Ecto neural progenitor cell (in vitro differentiated cells): ENCODE measurements at places on chromosomes 6 and 20.
A peak's percentile ranks its signal among the peaks of the same experiment; 100 is the strongest.

- DNase-seq = no peak
Observed at GRCh38 chr6:33420491-33421343, 852 bp downstream of the SYNGAP1 start.

DNA sequence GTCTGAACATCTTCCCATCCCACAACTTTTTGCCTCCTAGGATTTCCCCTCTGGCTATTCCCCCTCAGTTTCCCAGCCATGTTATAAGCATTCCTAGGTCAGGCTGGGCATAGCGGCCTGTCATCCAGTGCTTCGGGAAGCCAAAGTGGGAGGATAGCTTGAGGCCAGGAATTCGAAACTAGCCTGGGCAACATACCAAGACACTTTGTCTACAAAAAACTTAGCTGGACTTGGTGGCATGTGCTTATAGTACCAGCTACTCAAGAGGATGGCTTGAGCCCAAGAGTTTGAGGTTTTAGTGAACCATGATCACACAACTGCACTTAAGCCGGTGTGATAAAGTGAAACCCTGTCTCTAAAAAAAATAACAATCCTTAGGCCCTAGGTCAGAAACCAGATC lies 447.4 kb downstream of the KIF16B start:
- no peak for DNase-seq

- no peak for DNase-seq
Observed at GRCh38 chr20:50932016-50932485, 814 bp upstream of the ADNP start.

DNA sequence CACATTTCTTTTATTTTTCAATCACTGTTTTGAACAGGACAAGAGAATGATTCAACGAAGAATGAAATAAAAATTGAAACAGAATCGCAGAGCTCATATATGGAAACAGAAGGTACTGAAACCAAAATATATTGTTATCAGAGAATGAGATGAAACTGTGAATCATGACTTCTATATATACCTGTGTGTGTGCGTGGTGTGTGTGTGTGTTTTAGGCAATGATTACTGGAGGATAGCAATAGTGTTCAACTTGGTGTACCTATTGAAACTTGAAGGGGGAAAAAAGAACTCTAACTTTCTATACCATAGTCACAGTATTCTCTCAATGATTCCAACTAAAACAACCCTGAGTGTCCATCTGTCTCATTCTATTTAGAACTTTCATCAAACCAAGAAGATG lies 586.6 kb downstream of the KIF16B start:
- no peak for DNase-seq

DNA sequence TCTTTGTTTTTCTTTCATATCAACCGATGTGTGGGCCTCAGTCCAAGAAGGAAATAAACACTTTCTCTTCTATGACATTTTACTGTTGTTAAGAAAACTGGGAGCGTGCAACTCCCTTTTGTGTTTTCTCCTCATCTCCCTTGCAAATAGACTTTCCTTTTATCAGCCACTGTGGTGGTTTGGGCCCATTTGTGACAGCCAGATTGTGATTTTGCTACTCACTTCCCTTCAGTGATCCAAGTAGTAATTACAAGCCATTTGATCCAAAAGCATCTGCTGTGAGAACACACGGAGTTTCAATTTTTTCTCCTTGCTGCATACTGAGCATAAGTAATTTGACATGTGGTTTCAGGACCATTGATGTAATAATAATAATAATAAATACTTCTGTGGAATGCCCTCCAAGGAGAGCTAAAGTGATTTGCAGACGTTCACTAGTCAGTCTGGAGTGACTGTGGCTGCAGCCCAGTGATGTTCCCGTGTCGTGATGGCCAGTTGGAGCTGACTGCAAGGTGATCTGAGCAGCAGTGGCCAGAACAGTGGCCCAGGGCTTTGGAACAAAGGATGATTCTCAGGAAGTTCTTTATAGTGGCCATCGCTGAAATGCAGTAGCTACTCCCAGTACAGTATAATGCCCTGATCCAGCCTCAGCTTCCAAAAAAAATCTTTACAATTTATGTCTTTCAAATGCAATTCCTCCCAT lies 91.9 kb upstream of the CLDN20 start:
- DNase-seq = no peak

DNA sequence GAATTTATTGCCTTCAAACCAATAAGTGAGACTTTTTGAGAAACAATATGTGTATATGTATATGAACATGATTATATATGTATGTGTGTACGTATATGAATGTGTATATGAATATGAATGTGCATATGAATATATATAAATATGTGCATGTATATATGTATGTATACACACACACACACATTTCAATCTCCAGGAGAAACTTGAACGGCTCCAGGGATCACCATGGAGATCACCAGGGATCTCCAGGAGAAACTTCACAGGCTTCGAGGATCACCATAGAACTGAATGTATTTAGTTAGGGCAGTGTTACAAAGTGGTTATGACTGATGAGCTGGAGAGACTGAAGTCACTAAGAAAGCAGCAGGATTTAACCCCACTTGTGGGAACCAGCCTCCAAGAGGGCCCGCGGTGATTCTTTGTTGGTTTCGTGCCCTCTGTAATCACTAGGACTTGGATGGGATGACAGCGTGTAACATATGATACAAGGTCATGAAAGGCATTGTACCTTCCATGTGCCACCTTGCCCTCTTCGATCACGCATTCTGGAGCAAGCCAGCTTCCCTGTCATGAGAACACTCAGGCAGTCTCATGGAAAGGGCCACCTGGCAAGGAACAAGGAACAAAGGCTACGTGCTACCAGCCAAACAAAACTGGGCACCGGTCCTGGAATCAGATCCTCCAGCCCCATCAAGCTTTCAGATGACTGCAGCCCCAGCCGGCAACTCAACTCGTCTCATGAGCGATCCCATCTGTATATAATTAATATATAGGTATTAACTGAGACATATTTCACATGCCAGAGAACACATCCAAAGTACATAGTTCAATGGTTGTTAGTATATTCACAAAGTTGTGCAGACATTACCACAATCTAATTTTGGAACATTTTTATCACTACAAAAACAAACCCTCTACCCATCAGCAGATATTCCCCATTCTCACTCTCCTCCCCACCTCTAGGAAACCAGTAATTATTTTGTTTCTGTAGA lies 8.6 kb downstream of the FAM50B start:
- DNase-seq = no peak

GRCh38 chr6:82917346-82918064 lies 148.1 kb downstream of the UBE3D start:
- no peak for DNase-seq

DNA sequence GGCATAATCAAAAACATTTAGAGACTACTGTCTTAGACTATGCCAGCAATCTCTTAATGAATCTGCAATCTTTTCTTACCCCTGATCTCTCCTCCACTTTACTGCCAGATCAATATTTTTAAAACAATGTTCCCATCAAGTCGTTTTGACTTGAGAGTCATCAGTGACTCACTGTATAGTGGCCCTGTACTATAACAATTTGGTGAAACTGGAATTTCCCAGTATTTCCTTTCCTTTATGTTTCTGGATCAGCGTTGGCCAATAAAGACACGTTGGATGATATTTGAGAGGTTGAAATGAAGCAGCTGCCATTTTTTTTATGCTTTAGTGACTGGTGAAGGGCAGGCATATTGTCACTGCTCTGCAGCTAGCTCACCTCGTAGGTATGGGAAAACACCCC lies 10.1 kb upstream of the SMIM13 start:
- no peak for DNase-seq

- DNase-seq = no peak
Observed at GRCh38 chr6:146420255-146420654, 123.4 kb upstream of the RAB32 start.

DNA sequence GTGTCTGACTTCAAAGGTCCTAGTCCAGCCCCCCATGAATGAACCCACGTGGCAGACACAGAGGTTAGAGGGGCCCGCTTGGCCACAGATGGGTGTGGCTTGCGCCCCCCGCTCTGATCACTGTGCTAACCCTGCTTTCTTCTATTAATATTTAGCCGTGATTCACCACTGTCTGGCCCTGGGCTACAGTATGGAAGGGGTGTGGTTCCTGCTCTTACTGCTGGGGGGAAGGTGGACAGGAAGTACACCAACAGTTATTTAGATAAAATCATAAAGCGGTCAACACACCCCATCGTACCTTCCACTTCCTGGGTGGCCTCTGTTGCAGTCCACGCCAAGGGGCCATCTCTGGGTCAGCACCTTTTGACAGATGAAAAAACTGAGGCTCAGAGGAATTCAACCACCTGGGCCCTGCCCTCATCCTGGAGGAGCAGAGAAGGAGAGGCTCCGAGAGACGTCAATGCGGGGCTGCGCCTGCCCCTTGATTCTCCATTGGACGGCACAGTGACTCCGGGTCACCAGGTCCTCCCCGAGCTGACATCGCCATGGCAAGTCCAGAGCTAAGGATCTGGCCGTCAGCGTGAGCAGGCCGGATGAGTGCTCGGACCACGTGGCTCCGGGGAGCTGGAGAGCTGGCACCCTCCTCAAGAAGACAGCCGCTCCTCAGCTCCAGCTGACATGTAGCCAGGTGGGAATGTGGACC lies 206.3 kb downstream of the PREX1 start:
- DNase-seq = no peak

DNA sequence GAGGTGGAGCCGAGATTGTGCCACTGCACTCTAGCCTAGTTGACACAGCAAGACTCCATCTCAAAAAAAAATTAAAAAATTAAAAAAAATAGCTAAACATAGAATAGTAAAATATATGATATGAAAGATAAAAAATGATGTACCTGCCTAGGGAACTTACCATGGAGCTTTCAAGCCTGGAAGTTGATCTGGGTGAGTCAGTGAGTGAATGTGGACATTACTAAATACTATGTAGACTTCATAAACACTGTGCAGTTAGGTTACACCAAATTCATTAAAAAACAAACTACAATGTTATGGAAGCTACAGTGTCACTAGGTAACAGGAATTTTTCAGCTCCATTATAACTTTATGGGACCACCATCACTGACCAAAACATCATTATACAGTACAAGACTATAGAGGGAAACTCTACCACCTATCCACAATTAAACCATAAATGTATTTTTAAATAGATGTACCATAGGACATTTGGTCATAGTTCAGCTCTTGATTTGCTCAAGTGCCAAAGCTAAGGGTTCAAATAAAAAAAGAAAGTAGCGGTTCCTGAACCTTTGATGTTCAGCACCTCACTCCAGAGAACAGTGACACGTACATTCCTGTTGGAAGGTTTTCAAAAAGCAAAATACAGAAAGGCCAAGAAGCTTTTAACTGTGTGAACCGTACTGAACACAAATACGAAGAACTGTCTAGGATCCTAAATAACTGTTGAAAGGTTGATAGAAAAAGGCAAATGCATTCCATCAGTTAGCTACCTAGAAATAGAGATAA lies 52.4 kb upstream of the SPDEF start:
- DNase-seq = no peak

GRCh38 chr20:43334080-43334479 lies 123.6 kb upstream of the SRSF6 start:
- no peak for DNase-seq

- no peak for DNase-seq
Observed at GRCh38 chr6:130771741-130772140, 55.5 kb upstream of the SMLR1 start.

- no peak for DNase-seq
Observed at GRCh38 chr6:134846031-134846430, 103.9 kb downstream of the ALDH8A1 start.

DNA sequence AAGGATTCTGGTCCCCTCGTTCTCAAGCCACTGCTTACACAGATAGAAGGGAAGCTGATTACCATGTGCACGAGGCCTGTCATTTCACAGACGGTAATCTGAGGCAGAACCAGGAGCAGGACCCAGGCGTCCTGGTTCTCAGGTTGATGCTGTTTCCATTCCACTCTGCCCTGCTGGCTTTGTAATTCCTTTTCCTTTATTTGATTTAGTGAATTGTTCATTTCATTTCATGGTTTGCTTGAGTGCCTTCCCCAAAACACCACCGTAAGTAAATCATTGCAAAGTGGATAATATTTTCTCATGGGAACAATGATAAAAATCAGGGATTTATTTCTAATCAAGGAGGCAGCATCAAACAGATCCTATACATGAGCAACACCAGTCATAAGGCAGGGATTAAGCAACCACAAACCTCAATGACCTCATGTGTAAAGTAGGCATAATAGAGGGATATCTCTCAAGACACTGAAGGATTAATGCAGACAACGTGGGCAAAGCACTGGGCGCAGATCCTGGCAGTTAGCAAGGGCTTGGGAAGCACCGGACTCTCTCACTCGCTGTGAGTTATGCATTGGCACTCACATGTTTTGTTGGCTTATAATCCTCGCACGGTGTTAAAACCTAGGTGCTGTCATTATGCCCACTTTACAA lies 229.5 kb upstream of the FOXQ1 start:
- no peak for DNase-seq

DNA sequence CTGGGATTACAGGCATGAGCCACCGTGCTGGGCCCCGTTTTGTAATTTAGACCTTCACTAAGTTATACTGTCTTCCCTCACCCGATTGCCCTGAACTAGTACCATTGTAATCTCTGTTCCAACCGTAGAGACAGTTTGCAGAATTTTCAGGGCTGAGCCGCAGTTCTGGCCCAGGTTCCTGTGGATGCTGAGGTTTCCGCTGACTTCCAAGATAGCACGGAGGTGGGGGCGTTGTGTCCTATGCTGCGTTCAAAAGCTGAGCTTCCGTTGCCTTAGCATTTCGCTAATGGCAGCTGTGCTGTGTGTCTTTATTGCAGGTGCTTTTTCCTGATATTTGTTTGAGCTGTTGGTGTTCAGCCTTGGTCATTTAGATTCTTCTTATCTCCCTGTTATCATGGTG lies 137.0 kb downstream of the SOX4 start:
- DNase-seq = no peak

DNA sequence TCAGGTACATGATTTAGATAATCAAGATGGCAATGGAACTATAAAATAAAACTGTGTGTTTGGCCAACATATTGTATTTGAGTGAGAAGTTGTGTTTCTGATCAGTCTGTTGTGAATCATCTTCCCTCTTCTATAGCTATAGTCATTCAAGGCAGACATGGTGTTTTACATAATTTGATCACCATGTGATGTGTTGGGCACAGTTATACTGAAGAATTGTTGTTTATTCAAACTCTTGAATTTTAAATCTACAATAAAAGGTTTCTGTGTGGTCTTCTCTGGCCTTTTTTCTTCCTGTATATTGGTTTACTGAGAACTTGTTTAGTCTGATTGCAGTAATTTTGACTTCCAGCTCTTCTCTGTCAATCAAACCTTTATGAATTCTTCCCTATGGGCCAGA lies 4.4 kb downstream of the RNF182 start:
- no peak for DNase-seq

GRCh38 chr20:21512634-21513180 lies 1.2 kb downstream of the NKX2-2 start:
- peak; percentile 52 for DNase-seq

GRCh38 chr20:539848-540247 lies 3.7 kb downstream of the CSNK2A1 start:
- peak; percentile 25 for DNase-seq

- DNase-seq = no peak
Observed at GRCh38 chr6:140253096-140253495, 878.6 kb upstream of the CITED2 start.

DNA sequence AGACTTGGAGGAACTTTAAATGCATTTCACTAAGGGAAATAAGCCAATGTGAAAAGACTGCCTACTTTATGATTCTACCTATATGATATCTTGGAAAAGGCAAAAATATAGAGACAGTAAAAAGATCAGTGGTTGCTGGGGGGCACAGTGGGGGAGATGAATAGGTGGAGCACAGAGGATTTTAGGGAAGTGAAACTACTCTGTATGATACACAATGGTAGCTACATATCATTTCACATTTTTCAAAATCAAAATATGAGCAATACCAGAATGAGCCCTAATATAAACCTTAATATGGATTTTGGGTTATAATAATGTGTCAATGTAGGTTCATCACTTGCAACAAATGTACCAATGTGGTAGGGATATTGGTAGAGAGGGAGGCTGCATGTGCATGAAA lies 161.4 kb upstream of the HTR1E start:
- DNase-seq = no peak
